ENCODE measurements at places on chromosomes 12 and 14. TPM values are rescaled to one million over a fixed set of nuclear protein-coding genes. Genes with fewer than 3 reads are reported as not detected.

DNA sequence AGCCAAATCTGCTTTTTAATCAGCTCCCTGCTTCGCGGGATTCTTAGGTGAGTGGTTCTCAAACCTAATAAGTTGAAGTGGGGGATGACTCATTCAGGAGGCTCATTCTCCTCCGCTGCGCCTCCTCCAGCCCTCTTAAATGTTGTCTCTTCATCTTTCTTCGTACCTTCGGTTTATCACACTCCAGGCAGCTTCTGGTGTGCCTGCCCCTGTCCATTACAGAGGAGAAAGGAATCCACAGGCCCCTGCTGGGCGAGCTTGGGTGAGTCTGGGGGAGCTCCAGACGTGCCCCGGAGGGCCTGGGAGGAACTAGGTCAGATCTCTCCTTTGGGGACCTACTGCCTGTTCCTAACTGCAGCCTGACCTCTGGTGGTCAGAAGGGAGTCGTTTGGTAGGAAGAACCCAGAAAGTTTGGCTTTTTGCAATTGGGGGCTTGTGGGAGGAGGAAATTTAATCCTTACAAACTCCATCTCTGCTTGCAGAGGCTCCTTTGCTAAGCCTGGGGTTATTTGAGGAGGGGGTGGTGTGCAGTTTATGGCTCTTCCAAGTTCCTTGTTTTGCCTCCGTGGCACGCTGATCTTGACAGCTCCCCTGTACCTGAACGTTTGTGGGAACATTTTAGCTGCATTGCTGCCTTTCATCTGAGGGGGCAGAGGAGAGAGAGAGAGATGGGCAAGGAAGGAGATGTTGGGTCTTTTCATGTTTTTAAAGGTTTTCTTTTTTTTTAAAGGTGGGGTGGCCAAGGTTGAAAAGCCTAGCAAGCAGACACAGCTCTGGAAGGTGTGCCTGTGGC lies 84.1 kb upstream of the GNG2 start:
- peak; percentile 80 for DNase-seq

DNA sequence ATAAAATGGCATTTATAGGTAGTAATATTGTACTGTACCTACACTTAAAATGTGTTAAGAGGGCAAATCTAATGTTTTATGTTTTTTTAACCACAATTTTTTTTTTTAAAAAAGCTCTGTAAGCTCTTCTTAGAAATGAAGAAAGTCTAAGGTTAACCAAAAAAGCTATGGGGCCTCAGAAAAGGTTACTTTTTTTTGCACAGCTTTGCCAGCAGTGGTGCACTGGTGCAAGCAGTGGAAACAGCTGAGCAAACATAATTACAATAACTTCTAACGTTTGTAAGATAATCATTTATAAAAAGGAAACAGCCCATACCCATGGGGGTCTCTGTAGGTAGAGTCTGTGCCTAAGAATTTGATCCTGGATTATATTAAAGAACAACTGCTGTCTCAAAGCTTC lies 85.1 kb upstream of the NID2 start:
- DNase-seq = no peak

STAT2 gene
- 110 TPM for total RNA-seq

FAM222A gene
- total RNA-seq = 75.7 TPM

SLC10A1 gene
- total RNA-seq = not detected
